ENCODE measurements at places on chromosomes 3 and 15.

DNA sequence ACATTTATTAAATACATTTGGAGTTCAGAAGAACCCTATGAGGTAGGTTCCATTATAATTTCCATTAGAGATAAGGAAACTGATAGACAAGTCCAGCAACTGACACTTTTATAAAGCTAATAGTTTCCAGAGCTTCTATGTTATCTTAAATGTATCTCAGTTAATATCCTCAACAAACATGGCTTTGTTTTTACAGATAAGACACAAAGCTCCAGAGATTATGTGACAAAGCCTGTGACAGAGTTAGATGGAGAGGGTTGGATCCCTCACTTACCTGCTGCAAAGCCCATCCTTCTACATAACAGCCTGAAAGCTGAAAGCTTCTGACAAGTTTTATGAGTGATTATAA, 473 bp upstream of the COMMD2 start:
- DNase-seq = no peak

- no peak for DNase-seq
Measured at GRCh38 chr15:63986185-63986680, 60.1 kb downstream of the DAPK2 start.

DNA sequence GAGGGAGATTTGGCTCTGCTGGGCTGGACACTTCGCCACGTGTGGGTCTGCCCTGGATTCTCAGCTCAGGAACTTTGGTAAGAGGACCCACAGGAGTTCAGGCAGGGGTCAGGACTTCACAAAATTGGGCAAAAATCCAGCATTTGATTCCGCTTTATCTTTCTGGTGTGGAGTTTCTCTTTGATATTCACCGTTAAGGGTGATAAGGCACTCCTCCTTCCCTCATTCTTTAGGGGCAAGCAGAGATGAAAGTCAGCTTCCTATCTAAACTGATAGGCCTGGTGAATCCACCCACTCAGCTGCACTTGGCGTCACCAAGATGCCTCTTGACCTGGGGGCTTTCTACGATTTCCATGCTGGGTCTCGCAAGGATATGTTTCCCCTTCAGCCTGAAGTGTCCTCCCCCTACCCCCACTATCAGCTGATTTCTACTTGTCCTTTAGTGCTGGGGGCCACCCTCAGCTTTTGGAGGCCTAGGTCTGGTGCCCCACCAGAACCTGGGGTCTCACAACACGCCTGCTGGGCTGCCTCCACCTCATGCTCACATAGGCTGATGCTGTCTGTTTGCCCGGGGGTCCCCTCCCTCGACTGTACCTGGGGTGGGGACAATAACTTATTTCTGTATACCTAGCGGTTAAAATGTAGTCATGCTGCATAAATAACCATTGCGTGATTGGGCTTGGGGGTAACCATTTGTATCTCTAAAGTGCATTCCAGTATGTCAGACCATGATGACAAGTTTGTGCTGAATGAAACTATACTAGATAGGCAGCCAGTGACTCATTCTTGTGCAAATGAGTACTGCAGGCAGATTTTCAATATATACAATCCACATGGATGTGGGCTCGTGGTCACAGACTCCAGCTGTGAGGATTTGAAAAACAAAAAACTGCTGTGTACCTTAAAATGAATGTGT, 248.3 kb downstream of the ADAMTS17 start:
- DNase-seq = no peak

- DNase-seq = no peak
Measured at GRCh38 chr3:76585794-76586392, 454.0 kb upstream of the ROBO2 start.

DNA sequence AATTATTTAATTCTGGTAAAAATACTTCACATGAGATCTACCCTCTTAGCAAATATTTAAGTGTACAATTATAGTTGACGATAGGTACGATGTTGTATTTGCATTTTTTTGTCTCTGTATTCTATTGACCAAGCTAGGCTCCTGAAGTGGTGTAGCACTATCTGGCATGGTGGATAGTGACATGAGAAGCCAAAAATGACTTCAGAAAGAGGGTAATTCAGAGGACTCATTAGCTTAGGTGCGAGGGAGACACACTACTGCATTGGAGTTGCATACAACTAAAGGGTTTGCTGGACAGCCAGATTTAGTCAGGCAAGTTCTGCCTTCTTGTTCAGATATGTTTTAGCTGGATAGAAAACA, 50.6 kb downstream of the KBTBD8 start:
- no peak for DNase-seq

- DNase-seq = no peak
Measured at GRCh38 chr15:73620078-73620477, 13.1 kb downstream of the NPTN start.

DNA sequence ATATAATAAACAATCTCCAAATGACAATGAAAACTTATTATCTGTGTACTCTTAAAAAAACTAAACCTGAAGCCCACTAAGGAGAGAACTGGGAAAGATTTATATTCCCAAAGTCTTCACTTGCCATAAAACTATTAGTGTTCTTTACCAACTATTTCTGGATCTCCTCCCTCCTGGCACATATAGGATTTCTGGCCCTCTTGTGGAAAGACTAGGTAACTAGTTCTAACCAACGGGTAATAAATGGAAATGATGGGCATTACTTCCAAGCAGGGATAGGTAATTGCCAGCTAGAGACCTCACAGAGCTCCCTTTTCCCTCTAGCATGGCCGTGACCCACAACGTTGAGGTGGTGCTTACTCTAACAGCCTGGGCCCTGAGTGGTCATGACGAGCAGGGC, 110.1 kb downstream of the DNAH12 start:
- DNase-seq = no peak

- no peak for DNase-seq
Measured at GRCh38 chr15:91338766-91339165, 238.7 kb downstream of the SV2B start.

DNA sequence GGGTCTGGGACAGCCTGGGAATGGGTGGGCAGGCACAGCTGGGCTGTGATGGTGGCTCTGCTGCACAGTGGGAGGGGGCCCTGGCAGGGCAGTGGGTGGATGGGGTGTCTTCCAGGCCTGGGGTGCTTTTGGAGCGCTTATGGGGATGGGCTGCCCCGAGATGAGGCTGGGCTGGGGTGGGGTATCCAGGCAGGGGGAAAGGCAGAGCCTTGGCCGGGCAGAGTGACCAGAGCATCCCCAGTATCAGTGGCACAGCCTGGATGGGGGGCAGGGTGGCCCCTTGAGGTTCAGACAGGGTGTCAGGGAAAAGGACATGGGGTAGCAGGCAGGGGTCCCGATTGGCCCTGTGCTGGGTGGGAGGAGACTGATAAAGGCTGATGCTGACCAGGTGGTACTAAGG, 26.6 kb downstream of the HDAC11 start:
- no peak for DNase-seq

DNA sequence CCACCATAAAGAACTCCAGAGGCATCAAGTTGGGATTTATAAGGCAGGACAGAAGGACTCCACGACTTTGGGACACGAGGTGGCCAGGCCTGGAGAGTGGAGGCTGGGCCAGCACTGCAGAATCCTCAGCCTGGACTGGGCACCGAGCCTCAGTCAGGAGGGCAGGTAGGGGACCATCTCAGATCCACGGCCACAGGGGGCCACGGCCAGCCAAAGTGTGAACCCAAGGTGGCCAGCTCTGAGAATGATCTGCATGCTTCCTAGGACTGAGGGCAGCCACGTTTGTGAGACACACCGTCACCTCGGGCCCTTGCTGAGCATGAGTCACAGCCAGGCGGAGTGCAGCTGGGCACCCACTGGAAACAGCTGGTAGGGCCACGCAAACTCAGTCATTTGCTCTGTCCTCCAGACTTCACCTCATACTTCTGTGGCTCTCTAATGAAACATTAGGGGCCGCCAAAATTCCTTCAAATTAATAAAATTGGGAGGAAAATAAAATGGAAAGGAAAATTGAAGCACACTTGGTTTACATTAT, 65.8 kb downstream of the CTNNB1 start:
- no peak for DNase-seq

GRCh38 chr3:124981472-124981871, 46.9 kb upstream of the MUC13 start:
- no peak for DNase-seq

DNA sequence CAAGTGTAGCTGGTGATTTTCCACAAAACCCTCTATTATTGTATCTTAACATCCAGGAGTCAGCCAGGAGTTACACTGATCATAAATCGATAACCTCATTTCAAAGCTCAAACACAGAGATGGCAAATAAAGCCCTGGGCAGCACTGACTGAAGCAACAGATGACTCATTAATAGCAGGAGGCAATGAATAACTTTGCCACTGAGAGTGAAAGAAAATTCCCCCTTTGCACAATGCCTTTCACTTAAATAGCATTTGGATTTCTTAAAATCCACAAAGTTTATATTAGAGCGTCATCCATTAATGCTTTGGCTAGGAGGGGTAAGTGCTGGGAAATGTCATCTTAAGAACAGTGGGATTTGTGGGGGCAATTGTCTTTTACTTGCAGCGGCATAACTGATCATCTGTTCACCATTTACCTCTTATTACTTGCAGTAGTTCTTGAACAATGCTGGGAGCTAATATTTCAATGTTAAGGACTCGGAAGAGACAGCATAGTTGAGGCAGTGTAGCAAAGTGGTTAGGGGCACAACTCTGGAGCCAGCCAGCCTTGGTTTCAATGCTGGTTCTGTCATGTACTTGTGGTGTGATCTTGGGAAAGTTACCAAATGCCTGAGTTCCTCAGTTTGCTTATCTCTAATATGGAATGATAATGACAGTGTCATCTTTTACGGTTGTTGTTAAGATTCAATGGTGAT, 630.4 kb upstream of the TBL1XR1 start:
- no peak for DNase-seq

DNA sequence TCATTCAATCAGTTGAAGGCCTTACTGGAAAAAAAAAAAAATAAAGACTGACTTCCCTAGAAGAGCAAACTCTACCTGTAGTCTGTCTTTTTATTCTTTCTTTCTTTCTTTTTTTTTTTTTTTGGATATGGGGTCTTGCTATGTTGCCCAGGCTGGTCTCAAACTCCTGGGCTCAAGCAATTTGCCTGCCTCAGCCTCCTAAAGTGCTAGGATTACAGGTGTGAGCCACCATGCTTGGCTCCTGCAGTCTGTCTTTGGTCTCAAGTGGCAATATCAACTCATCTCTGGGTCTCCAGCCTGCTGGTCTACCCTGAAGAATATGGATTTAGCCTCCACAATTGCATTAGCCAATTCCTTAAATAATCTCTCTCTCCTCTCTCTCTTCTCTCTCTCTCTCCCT, 167.7 kb upstream of the P2RY1 start:
- DNase-seq = no peak

DNA sequence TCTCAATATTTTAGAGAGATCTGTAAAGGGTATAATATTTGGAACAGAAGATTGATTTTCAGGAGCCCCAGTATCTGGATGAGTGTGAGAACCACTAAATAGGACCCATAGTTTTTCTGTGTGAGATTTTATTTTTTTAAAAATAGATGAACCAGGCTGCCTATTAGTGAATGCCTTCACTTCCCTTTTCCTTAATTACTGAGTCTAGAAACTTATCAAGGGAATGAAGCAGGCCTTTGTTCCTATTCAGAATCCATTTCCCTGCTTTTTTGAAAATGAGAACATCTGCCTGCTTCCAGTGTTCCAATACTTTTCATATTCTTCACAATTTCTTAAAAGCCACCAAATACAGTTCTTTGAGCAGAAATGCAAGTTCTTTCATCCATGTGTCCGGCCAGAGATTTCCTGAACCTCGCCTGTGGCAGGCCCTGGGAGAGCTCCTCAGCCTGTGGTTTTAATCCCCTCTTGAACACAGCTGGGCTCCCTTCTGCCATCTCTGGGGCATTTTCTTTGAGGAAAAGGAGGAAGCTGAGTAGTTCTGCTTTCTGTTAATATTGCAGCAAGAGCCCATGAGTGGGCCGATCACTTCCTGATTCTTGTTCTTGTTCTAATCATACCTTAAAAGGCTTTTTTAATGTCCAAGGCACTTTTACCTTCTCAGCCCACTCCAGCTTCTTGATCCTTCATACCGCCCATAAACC, 4.7 kb downstream of the EHD4 start:
- DNase-seq = no peak

- DNase-seq = no peak
Measured at GRCh38 chr15:55267401-55268175, 22.0 kb downstream of the RAB27A start.

- DNase-seq = no peak
Measured at GRCh38 chr3:157807280-157807679, 298.9 kb downstream of the SHOX2 start.

Measured in NCI-H774 (cell line).